Stimulated activated CD8-positive, alpha-beta memory T cell treated with anti-CD3 and anti-CD28 coated beads, Interleukin-7, amount 100 ng/mL, for 1 hour (primary cell): ENCODE measurements at places on chromosomes 12 and 14.

DNA sequence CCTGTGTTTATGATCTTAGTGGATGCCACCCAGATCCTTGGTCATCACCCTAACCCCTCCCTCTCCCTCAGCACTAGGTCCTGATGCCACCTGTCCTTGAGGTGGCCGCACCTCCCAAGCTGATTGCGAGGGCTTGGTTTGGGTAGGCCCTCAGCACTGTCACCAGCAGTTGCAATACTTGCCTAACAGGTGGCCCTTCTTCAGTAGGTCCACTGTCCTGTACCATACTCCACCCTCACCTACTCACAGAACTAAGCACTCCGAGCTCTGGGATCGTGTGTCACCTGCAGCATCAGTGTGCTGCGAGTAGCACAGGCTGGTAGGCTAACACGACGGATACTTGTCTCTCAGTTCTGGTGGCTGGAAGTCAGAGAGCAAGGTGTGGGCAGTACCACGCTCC lies 14.0 kb upstream of the SERPINA12 start:
- no peak for DNase-seq

DNA sequence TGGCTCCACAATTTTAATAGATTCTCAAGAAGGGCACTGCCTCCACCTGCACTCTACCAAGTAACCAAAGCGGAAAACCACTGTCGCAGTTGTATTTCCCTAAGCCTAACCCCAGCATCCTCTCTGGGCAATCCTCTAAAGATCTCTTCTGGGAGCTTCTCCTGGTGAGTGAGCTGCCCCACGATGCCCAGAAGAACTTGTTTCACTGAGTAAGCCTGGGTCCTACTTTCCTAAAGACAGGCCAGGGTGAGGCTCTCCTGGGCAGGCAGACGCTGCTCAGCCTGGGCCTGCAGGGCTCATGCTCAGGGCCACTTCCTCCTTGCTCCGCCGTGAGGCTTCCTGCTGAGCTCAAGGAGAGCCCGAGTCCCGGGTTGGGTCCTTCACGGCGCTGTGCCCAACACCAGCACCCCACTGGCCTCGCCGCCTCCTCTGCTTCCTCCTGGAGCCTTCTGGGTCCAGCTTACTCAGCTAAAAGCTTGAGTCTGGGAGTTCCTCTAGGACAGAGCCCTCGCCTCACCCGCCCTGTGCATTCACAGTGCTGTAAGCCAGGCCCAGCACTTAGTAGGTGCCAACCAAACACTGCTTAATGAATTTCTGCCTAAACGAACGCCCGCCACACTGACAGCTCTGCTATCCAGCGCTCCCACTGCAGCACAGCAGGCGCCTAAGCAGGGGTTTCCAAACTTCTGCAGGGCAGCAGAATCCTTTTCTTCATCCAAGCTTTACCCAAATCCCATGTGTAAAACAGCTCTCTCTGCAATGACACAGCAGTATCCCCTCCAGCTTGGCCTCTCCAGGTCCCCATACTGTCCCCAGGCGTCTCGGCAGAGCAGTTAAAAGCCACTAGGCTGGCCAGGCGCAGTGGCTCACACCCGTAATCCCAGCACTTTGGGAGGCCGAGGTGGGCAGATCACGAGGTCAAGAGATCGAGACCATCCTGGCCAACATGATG lies 5.7 kb downstream of the RAB35 start:
- DNase-seq, result no peak

GRCh38 chr12:227923-228845 lies 14.2 kb upstream of the SLC6A12 start:
- DNase-seq, result no peak

- DNase-seq, result no peak
Observed at GRCh38 chr12:25959071-25959961, 834 bp downstream of the RASSF8 start.

GRCh38 chr14:22814941-22815713 lies at the start of gene SLC7A7:
SLC7A7 (minus strand) TSS chr14:22815435; CDS start chr14:22813398, 2,037 bp downstream.
- DNase-seq, result no peak

DNA sequence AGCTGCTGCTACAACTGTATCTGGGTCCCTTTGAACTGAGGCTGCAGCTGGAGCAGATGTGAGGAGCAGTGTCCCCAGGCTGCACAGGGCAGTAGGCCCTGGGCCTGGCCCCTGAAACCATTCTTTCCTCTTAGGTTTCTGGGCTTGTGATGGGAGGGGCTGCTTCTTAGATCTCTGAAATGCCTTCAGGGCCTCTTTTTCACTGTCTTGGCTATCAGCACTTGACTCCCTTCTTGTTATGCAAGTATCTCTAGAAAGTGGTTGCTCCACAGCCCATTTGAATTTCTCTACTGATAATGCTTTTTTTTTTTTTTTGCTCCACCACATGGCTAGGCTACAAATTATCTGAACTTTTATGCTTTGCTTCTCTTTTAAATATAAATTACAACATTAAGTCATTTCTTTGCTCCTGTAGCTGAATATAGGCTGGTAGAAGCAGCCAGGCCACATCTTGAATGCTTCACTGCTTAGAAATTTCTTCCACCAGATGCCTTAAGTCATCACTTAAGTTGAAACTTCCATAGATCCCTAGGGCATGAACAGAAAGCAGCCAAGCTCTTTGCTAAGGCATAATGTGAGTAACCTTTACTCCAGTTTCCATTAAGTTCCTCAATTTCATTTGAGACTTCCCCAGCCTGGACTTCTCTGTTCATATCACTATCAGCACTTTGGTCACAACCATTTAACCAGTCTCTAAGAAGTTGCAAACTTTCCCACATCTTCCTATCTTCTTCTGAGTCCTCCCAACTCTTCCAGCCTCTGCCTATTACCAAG lies 41.1 kb downstream of the ACSM4 start:
- no peak for DNase-seq

DNA sequence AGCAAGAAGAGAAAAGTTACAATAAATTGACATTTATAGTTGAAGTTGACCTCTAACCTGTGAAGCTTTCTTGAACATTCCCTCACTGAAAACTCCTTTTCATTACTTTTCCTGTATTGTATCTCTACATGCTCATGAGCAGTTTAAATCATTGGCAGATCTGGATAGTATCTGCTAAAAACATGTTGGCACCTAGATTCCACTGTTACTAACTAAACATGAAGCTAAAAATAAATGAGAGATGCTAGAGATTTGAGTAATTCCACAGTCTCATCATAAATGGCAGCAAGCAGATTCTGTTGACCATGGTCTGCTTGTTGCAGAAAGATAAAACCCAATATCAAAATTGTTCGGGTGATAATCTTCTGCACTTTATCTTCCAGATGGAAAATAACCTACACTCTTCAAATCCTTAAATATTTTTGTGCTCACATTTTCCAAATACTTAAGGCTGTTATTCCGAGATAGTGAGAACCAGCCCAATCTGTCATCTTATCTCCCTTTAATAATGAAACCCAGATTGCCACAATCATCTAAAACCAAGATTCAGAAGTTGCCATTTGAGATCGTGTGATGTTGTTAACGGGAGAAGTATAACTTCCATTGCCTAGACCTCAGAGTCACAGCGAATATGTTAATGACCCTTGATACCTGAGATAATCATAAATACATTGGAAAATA lies 171.0 kb upstream of the DAAM1 start:
- DNase-seq, result no peak
